ENCODE measurements at places on chromosomes 13 and 19.

DNA sequence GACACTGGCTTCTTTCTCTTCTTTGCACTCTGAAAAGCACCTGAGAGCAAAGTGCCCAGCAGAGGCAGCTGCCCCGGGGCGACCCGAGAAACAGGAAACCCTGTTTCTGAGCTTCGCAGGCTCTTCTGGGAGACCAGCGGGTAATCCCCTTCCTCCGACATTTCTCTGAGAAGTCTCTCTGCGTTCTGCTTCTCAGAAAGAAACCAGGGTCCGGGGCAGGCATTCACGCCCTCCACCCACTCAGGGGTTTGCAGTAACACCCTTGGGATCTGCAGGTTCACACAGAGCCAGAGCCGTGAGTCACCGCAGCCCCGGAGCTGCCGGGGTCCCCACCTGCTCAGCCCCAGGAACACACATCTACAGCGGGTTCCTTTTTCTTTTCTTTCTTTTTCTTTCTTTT lies 86.0 kb downstream of the GADD45B start:
- DNase-seq: peak; percentile 78

DNA sequence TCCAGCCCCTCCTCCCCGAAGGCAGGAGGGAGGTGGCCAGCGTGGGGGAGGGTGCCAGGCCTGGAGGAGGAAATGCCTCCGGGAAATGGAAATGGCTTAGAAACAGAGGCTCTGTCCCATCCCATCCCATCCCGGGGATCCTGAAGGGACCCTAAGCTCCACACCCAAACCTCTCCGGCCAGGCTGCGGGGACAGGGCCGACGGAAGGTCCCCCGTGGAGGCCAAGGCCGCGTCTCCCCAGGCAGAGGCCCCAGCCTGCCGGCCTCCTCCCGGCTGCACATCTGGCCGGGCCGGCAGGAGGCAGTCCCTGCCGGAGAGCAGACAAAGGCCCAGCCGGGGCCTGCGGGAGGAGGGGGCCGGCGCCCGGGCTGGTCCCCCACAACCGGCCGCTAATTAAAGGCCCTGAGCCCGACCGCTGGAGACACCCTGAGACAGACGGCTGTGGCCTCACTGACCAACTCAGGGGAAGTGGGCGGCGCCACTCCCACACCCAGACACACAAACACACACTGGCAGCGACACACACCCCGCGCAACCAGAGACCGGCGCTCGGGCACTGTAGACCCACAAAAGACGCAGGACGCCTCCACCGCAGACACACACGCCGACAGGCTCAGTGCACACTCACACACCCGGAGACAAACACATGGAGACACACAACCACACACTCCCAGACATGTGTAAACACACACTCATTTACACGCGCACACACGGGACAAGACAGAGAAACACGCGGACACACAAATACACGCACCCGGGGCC lies 1.1 kb downstream of the ADAMTS10 start:
- peak; percentile 22 for DNase-seq

GRCh38 chr13:77740931-77741596 lies 43.6 kb downstream of the SLAIN1 start:
- DNase-seq: no peak

DNA sequence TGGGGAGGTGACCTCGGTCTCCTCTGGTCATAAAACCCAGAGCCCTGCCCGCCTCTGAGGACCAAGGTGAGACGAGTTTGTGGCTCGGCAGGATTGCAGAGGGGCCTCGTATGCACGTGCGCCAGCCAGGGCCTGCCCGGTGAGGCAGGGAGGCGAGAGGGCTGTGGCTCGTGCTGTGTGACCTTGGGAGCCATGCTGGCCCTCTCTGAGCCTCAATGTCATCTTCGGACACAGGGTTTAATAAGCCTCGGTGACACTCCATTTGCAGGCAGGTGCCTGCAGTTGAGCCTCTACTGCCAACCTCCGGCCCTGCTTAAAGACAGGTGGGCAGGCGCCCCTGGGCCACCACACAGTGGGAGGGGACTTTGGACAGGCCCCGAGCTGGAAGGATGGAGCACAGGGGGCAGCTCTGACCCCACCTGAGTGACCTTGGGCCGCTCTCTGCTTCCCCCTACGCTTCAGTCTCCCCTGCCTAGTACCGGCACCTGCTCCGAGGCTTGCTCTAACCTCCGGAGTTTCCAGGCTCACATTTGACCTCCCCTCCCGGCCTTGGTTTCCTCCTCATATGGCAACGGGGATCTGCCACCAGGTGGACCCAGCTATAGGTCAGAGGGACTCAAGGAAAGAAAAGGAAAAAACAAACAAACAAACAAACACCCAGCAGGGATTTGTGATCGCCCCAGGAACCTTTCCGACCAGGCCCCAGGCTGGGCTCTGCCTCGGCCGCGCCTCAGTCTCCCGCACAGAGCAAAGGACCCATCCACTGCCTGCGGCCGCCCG lies 3.1 kb downstream of the ZBTB7A start:
- no peak for DNase-seq

DNA sequence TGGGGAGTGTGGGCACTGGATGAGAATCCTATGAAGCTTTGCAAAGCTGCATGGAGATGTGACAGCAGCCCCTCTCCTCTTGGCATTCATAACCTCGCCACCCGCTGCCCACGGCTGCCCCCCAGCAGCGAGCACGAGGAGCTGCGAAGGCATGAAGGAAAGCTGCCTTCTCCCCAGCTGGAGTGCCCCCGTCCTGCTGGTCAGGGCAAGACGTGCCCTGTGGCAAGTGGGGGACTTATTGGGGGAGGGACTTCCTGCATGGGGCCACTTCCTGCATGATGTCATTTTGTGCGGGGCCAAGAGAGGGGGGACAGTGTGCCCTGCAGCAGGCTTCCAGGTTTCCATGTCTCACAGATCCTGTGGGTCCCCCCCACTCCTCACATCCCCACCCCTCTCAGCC lies 85.9 kb downstream of the TSHZ3 start:
- DNase-seq: no peak
